ENCODE measurements at places on chromosomes 5 and 9.

GRCh38 chr5:98963019-98963418 lies 34.2 kb upstream of the CHD1 start:
- DNase-seq, result peak; percentile 56

- no peak for DNase-seq
Measured at GRCh38 chr9:127402401-127403090, 5.6 kb downstream of the SLC2A8 start.

GRCh38 chr9:138095813-138096518 lies 218.4 kb downstream of the CACNA1B start:
- no peak for DNase-seq

DNA sequence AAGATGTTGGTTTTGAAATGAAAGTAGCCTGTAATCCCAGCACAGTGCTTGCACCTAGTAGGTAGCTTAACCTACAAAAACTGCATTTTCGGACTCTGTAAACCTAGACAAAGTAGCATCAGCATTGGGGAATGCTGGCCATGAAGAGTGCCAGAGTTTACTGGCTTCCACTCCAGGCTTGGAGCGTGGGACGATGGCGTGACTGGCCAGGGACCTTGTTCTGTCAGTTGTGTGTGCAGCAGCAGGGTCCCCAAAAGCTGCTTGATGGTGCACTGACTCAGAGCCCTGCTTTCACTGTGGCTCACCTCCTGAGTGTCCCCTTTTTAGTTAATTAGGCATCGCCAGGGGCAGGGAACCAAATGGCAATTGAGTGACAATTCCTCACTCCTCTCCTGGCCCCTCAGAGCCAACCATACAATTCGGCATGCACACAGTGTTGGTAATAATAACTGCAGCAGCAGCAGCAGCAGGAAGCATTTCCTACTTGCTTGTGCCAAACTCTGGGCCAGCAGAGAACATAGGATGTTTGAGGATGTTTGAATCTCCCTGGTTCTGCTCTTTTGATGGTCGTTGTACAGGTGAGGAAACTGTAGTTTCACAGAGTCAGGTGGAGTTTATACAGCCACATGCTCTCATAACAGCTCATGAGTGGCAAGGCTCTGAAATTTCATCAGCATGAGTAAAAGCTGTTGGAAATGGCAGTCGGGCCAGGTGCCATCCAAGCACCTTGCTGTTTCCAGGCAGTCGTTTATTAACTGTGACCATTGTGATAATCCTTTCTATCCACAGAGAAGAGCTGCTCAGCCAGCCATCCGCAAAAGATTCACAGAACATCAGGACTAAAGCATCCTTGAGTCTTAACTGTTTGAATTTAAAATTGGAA lies 4.2 kb downstream of the UBE2QL1 start:
- no peak for DNase-seq

DNA sequence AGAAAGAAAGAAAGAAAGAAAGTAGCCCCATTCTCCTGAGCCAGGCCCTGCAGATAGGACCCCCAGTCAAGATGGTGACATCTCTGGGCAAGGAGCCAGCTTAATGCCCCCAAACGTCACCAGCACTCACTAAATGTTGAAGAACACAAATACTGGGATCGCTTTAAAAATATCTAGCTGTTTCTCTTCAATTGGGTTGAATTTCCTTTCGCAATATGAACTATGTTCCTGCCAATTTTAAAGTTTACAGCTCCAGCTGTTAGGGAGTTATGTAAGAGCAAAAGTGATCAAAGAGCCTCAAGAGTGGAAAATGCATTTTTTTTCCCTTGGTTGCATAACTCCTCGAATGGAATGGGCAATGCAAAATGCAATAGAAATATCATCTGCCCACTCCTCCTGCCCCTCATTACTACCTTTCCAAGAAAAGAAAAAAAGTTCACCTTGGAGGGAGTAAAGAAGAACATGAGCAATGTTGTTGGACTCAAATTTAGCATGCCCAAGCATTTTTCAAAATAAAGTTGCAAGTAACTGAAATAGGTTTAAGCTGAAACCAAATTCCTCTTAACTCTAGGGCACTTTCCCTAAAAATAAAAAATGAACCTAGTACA lies 244.2 kb upstream of the PIK3R1 start:
- DNase-seq, result no peak

- DNase-seq, result no peak
Measured at GRCh38 chr9:95411054-95411892, 93.8 kb upstream of the FANCC start.

GRCh38 chr9:124320062-124320973 lies 62.6 kb downstream of the NEK6 start:
- DNase-seq, result peak; percentile 79

DNA sequence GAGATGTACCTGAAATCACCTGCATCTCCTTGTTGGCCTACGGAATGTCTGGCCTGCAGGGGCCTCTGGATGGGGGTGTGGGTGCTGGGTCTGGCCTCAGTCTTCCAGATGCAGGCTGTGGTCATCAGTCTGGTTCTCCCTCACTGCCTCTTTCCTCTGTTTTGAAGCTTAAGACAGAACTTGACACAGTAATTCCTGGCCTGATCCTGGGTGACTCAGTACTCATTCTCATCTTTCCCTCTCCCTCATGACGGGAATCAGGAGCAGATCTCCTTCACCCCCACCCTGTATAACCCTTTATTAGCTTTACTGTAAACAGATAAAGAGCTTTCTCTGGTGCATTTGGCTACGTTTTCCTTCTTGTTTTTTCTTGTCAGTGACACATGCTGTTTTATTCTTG lies 89.3 kb upstream of the ADAMTS16 start:
- DNase-seq, result no peak

GRCh38 chr5:160221082-160221481 lies 8.2 kb upstream of the FABP6 start:
- no peak for DNase-seq

GRCh38 chr9:34475097-34475496 lies 16.5 kb downstream of the DNAI1 start:
- DNase-seq, result no peak

DNA sequence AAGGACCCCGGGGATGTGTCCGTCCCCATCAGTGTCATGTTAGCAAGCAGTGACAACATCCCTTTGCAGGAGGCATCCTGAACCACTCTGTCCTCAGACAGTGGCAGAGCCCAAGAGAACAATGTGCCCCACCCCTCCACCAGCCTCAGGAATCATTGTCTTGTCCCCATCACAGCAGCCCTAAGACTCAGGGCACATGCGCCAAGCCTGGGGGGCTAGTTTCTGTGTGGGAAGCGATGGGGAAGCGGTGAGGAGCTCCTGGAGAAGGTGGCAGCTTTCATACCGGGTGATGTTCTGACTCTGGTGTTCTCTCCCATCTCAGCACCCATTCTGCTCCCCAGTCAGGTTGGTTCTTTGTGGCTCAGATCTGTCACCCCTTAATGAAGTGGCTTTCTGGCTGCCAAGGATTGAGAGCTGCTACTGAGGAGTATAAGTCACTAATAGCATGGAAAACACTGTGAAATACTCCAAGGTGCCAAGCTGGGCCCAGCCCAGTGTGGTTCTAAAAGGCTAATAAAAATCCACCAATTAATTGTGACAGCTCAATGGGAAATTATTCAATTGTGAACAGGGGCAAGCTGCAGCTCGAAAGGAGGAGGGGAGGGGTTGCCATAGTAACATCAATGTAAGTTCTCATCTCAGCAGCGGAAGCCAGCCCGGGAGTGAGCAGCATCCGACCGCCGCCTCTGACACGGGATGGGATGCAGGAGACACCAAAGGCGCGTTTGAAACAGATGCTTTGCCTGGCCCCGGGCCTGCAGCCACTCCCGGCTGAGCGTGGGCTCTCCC lies 4.7 kb downstream of the QRFP start:
- DNase-seq, result no peak

DNA sequence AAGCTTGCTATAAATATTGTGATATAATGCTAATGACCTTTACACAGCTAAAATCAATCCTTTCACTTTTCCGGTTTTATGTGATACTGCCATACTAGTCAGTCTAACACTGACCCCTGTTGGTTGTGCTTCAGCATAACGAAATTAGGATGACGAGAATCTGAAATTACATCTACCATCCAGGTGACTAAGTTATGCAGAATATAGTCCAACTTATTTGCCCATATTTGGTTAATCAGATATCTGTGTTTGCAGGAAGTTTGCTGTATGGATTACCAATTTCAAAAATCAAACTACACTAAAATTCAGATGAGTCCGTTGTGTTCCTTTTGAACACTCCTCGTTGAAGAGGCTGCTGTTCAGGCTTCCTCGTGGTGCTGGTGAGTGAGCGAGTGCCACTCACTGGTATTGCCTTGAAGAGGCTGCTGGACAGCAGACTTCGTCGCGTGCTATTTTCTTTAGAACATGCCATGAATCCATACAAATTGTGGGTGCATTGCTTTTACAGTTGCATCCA lies 32.5 kb downstream of the TENT4A start:
- peak; percentile 33 for DNase-seq

DNA sequence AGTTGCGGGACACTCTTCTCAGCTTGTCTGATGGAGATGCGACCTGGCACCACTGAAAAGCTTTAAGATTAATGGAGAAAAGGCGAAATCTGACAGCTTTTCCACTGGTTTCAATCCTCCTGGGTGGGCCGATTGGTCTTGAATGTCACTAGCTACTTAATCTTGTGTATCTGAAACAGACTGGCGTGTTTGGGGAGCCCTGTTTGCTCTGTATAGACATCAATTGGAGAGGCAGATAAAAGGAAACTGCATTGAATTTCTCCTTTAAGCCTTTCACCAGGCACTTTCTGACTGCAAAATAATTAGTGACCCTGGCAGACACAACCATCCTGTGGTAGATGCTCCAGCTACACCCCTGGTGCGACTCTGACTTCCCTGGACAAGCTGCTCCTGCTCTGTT lies 224.2 kb downstream of the NDUFS4 start:
- DNase-seq, result no peak

GRCh38 chr9:107809871-107810460 lies 320.4 kb upstream of the KLF4 start:
- peak; percentile 47 for DNase-seq

- no peak for DNase-seq
Measured at GRCh38 chr5:109656829-109657228, 32.9 kb upstream of the MAN2A1 start.

DNA sequence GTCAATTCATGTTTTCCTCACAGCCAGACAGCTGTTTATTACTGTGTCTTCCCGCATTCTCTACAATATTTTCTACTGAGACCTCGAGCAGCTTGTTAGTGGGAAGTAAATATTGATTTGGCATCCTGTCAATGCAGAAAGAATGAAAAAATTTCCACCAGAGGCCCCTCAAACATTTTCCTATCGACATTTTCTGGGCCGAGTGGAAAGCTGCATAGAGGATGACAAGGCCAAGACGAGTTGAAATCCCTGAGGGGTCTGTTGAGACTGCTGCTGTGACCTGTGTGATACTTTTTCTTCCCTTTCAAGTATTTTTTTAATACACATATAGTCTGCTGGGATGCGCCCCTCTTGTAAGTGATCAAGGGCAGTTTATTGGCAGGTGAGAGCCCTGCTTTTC lies 91.4 kb upstream of the SH3GL2 start:
- DNase-seq, result no peak

GRCh38 chr5:178182158-178182876 lies 4.9 kb downstream of the GMCL2 start:
- peak; percentile 84 for DNase-seq

DNA sequence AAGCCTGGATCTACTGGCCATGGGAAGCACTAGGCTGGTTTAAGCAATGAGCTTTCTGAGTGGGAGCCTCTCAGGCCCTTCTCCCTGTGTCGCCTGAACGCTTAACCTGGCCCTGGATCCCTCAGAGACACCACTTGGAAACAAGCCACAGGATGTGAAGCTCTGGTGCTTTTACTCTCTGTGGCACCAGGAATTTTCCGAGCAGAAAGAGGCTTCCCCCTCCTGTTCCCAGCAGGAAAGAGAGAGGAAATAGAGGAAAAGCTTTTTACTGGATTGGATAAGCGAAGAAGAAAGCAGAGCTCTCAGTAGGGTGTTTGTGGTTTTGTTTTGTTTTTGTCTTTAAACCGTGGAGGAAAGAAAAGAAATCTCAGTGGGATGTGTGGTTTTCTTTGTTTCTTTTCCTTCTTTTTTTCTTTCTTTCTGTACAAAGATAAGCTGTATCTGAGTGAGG lies 34.5 kb downstream of the COL15A1 start:
- no peak for DNase-seq
